Right lobe of liver (tissue), 6 donors: ENCODE measurements at places on chromosomes 5 and 9. TPM values are rescaled to one million over a fixed set of nuclear protein-coding genes. Genes with fewer than 3 reads are reported as not detected.

DNA sequence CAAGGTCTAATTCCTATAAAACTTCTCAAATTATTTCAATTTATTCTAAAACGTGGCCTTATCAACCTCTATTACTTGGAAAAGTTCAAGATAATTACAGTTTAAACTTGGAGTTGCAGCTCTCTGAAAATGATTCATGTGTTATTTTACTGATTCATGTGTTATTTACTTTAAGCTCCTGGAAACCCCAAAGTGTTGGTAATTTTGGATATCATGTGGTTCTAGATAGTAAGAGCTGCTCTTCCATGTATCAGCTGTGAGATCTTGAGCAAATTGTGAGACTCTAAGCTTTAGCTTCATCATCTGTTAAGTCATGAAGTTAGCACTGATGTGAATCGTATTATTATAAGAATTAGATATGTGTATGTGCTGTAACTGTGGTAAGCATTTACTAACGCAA lies 749.2 kb downstream of the TLE4 start:
- DNase-seq = no peak

SUSD3 gene
- total RNA-seq = 41.4 TPM

PITX1 gene
- total RNA-seq = not detected

DNA sequence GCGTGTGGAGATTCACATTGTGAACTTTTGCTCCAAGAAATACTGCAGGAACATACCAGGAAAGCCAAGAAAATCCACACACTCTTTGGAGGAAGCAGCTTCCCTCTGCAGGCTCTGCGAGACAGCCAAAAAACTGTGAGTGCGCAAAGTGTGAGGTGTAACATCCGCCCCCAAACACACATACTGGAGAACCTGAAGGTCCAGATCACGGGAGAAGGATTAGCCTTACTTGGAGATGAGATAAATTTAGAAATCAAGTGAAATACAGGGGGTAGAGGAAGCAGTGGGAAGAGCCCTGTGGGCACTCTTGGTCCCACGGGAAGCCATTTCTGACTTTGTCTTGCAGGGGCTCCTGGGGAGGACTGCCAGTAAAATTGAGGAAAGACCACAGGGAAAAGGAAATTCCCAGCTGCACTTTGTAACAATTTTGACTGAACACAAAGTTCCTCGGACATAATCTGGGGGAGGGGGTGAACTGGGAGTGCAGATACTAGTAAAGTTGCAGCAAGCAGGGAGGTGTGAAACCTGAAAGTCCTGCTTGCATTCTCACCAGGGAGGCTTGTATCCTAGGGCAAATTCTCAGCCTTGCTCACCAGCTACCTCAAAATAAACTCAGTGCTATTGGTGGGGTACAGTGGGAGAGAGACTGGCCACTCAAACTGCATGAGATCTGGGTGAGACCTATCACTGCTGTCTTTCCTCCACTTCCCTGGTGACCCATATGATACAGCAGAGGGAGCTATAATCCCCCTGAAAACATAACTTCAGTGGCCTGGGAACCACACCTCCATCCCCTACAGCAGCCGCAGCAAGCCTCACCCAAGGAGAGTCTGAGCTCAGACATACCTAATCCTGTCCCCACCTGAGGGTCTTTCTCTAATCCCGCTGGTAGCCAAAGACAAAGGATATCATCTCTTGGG lies 109.1 kb downstream of the ALDH1A1 start:
- DNase-seq = no peak

GABRA1 gene
- not detected for total RNA-seq

SLC6A7 gene
- total RNA-seq = not detected

FAM200C gene
- total RNA-seq = 0.86 TPM

DNA sequence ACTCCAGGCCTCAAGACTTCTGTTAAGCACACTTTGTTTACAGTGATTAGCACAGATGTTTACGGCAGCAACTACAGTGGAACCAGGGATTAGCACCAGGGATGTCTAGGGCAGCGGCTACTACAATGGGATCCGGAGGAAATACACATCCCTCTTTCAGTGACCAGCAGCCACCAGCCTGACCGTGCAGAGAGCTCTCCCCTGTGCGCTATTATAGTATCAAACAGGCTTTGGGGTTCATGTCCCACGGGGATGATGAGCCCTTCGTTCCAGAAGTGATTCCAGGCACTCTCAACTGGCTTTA lies 21.5 kb downstream of the GFPT2 start:
- DNase-seq = no peak

GRCh38 chr5:173719731-173720082 lies 103.3 kb upstream of the BOD1 start:
- DNase-seq = peak; percentile 90
